ENCODE measurements at places on chromosomes 2 and 18.

GRCh38 chr2:75563591-75563990, 2.9 kb upstream of the EVA1A start:
- DNase-seq = no peak

DNA sequence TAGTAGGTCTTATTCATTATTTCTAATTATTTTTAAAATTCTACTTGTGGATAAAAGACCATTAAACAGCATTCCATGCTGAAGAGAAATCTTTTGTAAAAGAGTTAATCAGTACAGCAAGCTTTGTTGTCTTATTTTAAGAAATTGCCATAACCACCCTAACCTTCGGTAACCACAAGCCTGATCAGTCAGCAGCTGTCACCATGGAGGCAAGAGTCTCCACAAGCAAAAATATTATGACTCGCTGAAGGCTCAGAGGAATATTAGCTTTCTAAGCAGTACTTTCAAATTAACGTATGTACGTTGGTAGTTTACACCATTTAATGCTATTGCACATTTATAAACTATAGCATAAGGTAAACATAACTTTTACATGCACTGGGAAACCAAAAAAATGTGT, 650.5 kb upstream of the LINC00305 start:
- peak; percentile 1 for DNase-seq

GRCh38 chr2:23606968-23607367, 222.0 kb downstream of the KLHL29 start:
- peak; percentile 48 for DNase-seq

GRCh38 chr2:208491641-208492040, 85.0 kb downstream of the PTH2R start:
- DNase-seq = no peak

GRCh38 chr2:30649828-30650227, 157.4 kb downstream of the CAPN13 start:
- DNase-seq = no peak

GRCh38 chr18:48529796-48530195, 9.0 kb upstream of the CTIF start:
- no peak for DNase-seq

DNA sequence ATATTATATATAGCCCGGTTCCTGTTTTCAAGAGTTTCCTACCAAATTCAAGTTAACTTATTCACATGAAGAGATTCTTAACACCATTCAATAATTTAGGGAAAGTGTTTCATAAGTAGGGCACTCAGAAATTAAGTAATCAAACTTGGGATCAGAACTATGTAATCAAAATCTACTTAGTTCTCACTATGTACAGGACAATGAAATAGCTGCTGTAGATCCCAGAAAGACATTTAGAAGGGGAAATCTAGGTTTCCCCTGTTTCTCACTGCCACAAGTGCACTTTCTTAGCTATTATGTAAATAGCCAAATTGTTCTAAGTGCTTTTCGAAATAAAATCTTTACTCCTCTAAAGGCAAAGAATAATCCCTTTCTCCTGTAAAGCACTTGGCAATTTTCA, 493.6 kb upstream of the SETBP1 start:
- DNase-seq = no peak

GRCh38 chr2:108605947-108606346, 71.7 kb downstream of the LIMS1 start:
- DNase-seq = no peak

- no peak for DNase-seq
These were observed 3.4 kb upstream of the DHRS9 start for GRCh38 chr2:169065864-169066517.

- no peak for DNase-seq
These were observed 48.6 kb downstream of the CYB5A start for GRCh38 chr18:74243127-74243526.

DNA sequence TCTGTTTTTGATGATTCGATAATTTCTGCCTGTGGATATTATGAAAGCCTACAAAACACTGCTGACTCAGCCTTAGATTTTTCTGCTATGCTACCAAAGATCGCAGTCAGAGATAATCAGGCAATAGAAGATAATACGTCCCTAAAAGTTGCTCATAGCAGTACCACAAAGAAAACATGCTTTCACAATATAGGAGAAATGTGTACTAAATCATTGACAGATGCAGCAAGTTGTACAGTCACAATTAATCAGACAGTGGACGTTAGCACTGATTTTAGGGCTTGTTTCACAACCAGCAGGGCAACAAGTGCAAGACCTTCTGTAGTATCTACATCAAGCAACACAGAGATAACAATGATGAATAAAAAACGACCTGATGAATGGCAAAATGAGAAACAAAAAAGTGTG, 19.5 kb downstream of the RBM44 start:
- DNase-seq = peak; percentile 7

DNA sequence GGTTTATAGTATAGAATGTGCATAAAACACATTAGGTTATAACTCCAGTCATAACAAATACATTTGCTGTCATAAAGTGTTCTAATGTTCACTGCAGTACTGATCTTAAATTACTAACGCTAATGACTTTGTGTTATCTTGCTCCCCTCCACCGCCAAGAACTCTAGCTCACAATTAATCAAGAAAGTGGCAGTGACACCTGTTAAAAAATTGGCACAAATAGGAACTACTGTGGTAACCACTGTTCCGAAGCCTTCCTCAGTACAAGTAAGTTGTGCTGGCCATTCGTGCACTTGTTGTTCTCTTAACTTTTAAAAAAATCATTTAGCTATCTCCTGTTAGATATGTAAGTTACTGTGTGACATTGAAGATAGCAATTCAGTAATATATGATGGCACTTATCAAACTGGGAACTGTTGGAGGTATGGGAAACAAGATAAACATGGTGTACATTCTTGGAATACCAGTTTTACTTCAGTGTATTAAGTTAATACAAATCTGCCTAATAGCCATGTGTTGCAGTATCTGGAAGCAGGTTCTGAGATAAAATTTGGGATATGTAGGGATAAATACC, 41.2 kb downstream of the TAF4B start:
- DNase-seq = no peak

DNA sequence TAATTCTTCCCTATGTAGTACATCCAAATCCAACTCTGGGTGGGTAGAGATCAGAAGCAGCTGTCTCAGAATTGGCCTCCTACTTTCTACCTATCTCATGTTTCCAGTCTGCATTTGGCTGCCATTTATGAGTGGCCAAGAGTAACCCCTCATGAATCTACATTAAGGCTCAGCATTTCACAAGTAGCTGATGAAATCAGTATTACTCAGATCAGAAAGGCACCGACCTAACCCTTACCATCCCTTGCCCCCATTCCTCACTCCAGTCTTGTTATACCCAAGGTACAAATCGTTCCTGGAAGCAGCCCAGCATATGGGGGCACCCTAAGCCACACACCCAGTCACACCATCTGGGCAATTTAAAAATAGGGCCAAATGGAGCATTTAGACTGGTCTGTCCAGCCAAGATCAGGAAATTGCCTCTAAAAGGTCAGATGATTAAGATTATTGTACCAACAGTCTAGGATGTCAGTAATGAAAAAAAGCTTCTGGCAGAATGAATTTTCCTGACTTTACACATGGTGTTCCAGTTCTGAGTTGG, 37.1 kb downstream of the CD28 start:
- DNase-seq = no peak

DNA sequence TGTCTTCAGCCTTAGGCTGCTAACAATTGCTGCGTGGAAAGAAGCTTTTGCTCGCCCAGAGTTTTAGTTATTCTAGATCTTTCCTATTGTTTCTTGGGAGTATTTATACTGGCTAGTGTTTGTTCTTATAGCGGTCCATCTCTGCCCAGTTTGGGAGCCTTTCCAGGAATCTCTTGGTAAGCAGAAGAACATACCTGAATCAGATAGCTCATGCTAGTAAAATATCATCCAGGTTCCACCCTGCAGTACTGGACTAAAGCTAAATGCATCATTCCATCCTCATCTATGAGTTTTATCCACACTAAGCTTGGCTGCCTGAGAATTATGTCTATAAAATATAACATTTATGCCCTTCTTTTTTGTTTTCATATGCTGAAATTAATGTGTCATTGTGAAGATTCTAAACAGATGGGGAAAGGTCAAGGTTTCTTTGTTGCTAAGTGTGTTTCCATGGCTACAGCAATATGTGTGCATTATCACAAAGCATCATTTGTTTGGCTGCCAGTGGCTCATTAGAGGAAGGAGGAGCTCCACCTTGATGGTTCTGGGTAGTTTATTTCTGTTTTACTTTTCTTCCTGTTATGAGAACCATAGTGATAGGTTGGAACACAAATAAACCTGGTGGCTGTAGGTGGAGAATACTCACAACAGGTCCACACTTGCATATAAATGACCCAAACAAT, 182.8 kb downstream of the PIK3C3 start:
- no peak for DNase-seq

DNA sequence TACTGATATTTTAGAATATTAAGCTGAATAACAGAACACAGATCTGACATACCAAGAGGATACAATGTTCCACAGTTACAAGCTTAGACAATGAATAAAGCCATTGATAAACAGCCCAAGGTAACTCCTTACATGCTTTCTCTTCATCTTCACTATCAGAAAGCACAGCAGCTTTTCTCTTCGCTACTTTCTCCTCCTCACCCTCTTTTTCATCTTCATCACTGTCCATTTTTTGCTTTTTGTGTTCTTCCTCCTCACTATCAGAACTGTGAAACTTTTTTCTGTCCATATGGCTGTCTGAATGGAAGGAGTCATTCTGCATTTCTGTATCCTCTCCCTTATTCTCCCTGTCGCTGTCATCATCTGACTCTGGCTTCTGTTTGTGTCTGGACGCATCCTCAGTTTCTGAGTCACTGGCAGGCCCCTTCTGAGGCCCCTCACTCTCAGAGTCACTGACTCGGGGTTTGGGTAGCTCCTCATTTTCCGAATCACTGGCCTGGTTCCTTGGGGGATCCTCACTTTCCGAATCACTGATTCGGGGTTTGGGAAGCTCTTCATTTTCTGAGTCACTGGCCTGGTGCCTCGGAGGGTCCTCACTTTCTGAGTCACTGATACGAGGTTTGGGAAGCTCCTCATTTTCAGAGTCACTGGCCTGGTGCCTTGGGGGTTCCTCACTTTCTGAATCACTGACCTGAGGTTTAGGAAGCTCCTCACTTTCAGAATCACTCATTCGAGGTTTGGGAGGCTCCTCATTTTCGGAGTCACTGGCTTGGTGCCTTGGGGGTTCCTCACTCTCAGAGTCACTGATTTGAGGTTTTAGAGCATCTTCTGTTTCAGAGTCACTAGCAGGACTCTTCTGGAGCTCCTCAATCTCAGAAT, 21.5 kb downstream of the IWS1 start:
- no peak for DNase-seq

GRCh38 chr2:19158896-19159295, 199.5 kb downstream of the OSR1 start:
- DNase-seq = no peak

DNA sequence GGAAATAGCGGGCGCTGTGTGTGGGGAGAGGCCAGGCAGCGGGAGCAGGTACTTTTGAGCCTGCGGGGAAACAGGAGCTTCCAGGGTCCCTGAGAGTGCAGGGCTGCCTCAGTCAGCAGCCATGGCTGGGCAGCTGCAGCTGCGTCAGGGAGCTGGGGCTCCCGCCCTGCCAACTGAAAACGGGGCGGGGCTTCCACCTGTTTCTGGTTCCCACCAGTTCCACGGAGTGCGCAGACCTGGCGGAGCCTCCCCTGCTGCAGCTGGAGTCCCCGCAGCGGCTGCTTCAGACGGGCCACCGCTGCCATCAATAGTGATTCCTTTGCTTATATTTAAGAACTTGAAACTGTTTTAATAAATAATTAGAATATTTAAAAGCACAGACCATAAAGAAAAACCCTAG, 30.6 kb upstream of the RPRM start:
- DNase-seq = no peak

DNA sequence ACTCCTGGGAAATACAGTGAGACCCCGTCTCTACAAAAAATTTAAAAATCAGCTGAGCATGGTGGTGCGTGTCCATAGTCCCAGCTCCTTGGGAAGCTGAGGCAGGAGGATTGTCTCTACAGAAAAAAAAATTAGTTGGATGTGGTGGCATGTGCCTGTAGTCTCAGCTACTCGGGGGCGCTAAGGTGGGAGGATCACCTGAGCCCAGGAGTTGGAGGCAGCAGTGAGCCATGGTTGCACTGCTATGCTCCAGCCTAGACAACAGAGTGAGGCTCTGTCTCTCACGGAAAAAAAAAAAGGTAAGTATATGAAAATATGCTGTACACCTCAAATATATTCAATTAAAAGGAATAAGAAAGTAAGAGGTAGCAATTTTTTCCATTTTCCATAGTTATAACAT, 92.5 kb upstream of the TGIF1 start:
- no peak for DNase-seq

GRCh38 chr2:137747509-137747908, 216.8 kb upstream of the HNMT start:
- DNase-seq = no peak

DNA sequence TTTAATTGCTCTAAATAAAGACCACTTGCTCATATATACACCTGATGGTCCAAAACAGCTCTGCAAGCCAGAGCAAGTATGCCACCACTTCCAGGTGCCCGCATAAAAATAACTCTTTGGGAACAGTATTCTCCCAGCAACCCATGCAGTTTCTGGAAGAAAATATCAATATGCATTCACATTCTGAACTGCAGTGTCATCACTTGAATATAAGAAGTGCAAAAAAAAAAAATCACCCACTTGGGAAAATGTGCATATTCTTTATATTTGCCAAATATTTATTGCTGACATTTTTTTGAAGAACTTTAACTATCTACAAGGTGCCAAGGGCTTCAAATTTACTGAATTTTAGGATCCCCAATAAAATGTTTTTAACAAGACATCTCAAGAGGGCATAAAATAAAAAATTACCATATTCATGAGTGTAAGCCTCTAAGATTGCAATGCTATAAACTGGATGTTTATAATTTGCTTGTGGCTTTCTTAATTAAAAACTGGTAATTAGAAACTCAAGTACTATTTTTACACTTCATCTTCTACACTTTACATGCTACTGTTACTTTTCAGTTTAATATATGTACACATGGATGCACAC, 360.6 kb upstream of the HNRNPA3 start:
- no peak for DNase-seq

GRCh38 chr18:44715245-44715644, 34.6 kb downstream of the SETBP1 start:
- DNase-seq = no peak

DNA sequence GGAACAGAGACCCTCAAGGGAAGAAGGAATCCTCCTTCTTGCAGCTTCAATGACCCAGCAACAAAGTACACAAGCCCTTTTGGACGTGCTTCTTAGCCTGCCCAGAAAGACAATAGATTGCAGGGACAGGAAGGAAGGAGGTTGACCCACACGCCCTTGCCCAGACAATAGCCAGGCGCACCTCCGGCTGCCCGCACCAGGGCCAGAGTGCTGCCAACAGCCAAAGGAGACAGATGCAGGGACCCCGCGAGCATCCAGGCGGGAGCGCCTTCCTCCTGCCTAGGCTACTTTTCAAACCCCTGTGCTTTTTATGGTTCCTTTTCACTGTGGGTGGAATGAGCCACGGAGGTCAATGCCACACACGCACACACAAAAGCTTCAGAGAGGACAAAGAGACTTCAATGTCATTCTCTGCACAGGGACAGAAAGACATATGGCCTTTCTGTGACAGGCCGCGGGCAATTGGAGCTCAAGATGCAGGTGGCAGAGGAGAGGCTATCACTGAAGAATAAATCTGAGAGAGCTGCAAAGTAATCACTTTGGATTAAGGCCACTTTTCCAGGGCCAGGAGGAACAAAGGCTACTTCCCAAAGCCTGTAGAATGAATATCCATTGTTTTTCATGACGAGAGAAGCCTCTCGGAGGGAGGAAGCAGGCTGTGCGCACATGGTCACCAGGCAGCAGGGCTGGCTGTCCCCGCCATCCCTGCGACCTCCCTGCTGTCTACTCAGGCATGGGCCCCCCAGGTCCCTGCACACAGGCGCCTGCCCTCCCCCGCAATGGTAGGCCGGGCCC, 300.6 kb downstream of the EIPR1 start:
- DNase-seq = no peak

Data from retinal pigment epithelial cell (primary cell).